Fibroblast of skin of abdomen (primary cell): ENCODE measurements at places on chromosomes 5 and 9.
A peak's percentile ranks its signal among the peaks of the same experiment; 100 is the strongest.

- DNase-seq, result peak; percentile 77
Measured at GRCh38 chr5:94693043-94693822, 74.8 kb downstream of the SLF1 start.

- DNase-seq, result peak; percentile 96
Measured at GRCh38 chr9:21576331-21577189, 94.4 kb upstream of the IFNE start.

GRCh38 chr5:162230348-162230747 lies 162.8 kb downstream of the GABRG2 start:
- DNase-seq, result no peak

GRCh38 chr5:143533978-143534760 lies 130.7 kb upstream of the NR3C1 start:
- DNase-seq, result no peak

GRCh38 chr5:126390051-126390450 lies 33.2 kb upstream of the GRAMD2B start:
- DNase-seq, result no peak

DNA sequence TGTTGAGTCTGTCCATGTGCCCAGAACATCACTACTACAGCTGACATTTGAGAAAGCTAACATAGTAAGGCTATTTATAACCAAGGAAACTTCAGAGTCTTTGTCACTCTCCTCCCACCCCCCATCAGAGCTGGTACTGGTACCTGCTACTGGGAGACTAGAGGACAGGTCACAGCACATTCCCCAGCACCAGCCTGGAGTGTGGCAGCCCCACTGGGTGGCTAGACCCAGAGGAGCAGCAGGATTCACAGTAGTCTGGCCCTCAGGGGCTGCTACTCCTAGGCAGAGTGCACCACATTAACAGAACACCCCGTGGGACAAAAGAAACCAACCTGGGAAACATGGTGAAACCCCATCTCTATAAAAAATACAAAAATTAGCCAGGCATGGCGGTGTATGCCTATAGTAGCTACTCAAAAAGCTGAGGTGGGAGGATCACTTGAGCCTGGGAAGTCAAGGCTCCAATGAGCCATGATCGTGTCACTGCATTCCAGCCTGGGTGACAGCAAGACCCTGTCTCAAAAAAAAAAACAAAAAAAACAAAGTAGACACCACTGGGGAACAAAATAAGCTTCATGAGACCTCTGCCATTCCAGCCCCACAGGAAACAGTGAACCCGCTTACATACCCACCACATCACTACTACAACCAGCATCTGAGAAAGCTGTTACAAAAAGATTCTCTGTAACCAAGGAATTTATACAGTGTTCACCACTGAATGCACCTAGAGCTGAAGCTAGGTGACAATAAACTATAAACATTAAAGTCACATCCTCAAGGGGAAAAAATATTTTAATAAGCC lies 26.3 kb upstream of the PTGER4 start:
- DNase-seq, result no peak

- DNase-seq, result no peak
Measured at GRCh38 chr5:18526792-18527405, 892.6 kb downstream of the TAF11L14 start.

- DNase-seq, result no peak
Measured at GRCh38 chr5:152188251-152188650, 216.8 kb downstream of the NMUR2 start.

DNA sequence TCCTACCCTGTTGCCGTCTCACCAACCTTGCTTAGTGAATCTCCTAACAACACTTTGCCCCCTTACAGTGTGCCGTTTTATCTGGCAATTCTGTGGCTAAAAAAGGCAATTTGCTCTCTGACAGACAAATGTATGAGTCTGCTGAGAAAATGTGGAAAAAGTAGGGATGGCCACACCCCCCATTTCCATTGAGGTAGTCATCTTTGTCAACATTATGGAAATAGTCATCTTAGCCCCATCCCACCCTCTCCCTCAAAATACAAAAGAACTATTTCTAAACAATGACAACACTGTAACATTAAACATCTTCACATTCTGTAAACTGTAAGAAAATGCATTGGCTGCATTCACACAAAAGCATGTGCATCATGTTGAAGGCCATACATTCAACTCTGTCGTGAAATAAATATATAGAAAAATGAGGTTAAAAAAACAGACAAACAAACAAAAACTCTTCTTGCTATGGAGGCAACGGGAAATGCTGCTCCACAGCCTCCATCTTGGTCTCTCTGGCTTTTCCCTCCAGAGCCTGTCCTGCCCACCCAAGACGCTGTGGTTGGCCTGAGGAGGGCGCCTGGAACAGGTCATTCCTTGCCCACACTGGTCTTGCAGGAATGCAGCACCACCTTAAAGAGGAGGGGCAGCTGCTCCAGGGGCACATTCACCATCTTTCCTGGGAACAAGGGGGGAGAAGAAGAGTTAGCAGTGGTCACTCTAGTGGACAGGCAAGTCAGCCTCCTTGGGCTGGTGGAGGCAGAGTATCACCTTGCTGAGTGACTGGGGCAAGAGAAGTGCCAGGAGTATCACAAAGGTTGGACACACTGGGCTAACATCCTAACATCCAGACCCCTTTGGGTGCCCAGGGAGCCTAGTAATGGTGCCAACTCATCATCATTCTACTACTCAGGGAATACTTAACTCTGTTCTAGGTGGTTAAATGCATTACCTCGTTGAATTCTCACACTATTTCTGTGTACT lies 15.2 kb upstream of the NR5A1 start:
- no peak for DNase-seq

DNA sequence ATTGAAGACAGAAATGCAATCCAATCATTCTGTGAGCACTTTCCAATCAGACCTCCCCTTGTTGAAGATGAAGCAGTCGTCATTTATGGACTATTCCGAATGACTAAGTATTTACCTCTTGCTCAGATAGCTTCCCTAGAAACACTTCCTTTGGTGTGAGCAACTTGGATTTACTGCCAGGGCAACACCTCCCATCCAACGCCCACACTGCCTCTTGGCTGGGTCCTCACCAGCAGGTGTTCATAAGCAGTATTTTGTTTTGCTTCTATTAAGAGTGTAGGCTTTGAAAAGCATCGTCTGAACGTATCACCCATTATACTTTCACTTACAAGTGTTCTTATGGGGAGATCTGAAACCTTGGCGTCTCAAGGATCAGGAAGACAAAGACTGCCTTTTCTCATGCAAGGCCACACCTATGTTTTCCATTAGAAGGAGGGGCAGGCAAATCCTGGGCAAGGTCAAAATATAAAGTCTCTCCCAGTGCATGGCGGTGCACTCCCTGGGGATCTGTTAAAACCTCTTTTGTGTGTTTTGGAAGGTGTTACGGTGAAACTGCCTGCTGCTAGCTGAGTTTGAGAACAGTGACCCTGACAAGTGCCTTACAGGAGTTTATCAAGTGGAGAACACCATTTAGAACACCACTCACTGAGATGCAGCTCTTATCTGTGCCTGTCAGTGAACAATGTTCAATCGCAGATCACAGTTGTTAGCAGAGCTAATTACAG lies 10.6 kb upstream of the MARCHF3 start:
- DNase-seq, result peak; percentile 8

DNA sequence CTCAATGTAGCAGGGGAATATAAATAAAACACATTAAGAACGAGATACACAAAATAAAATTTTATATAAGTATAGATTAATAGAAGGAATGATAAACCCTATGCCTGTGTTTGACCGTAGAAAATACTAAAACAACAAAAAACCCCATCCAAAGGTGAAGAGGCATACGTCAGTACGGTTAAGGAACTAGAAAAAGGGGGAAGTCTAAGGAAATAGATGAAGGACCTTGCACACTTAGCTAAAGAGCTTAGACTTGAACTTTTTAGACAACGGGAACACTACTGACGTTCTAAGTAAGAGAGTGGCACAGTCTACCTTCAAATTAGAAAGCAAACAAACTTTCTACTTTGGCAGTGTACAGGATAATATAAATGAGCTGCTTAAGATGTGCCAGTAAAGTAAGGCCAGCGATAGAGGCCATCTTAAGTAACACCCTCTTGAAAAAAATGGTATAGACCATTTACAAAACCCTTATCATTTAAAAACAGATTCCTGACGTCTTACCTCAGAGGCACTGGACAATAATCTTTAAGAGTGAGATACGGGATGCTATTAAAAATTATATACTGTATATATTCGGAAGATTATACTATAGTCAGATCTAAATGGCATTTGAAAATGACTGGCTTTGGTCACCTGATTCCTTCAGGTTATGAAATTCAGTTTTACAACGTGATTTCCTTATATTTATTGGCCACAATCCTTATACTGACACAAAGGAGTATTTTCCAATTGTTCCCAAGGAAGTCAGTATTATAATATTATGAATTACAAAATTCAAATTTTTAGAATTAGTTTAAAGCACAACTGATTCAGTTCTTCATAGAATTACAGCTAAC lies 8.5 kb downstream of the PANK3 start:
- DNase-seq, result no peak

DNA sequence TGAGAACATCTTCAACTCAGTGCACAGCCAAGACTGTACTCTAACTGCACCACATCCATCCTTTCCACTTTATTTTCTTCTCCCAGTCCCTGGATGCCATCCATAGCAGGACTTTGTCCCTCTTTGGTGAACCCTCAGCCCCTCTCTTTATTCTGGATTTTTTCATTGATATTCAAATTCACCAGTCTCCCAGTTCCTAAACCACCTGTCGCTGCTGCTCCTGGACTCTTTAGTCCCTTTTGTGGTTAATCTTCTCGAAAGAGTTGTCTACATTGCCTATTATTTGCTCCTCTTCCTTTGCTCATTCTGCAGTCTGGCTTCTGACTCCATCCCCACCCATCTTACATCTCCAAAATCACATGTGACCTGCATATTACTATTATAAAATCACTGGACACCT lies 59.4 kb upstream of the ZSWIM6 start:
- DNase-seq, result no peak

DNA sequence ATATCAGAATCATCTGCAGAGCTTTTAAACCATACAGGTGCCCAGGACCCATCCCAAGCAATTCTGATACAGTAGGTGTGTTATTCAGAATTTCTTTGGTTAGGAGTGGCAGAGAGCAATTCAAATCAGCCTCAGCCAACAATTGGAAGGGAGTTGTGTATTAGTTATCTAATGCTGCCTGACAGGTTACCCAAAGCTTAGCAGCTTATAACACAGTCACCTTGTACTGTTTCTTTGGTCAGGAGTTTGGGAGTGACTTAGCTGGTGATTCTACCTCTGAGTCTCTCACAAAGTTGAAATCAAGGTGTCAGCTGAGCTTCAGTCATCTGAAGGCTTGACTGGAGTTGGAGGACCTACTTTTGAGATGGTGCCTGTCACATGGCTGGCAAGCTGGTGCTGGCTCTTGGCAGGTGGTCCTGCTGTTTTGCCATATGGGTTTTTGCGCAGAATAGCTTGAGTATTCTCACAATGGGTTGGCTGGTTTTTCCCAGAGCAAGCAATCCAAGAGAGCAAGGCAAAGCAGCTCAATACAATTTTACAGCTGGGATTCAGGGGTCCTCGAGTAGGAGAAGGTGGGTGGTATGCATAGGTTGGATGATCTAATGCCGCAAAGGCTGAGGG lies 18.7 kb upstream of the CARNMT1 start:
- no peak for DNase-seq

- no peak for DNase-seq
Measured at GRCh38 chr5:168064933-168065622, 226.4 kb upstream of the WWC1 start.

DNA sequence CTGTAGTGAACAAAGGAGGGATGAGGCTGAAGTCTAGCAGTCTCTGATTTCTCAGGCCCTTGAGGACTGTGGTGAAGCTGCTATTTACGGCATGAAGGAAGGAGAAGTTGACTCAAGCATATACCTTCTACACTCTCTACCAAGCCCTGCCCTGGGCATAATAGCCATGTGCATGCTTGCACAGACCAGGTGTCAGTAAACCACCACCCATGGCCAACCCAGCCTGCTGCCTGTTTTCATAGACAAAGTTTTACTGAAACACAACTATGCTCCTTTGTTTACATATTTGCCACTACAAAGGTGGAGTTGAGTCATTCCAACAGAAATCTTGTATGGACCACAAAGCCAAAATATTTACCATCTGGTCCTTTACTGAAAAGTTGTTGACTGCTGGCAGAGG lies 126.9 kb downstream of the PAPPA start:
- DNase-seq, result no peak

- peak; percentile 93 for DNase-seq
Measured at GRCh38 chr5:76813982-76814562, 4.8 kb upstream of the F2RL1 start.

GRCh38 chr5:137498301-137498735 lies 808 bp downstream of the SPOCK1 start:
- peak; percentile 11 for DNase-seq

DNA sequence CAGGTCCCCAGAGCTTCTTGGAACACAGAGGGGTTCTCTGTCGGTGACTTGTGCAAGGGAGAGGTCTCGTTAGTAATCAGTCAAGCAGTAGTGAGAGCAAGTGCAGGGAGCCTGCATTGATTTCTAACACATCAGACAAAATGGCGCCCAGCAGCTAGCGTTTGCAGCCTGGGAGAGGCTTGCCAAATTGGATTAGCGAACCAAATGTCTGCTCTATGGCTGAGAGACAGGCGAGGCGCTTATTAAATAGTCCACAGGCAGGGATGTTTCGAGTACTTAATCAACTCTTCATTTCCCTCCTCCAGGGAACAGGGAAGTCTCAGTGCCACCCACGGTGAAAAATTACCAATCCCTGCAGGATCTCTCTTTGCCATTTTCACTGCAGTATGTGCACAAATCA lies 131.4 kb upstream of the SHB start:
- no peak for DNase-seq
